Fibroblast of skin of scalp (primary cell): ENCODE measurements at places on chromosomes 5 and 9.

- DNase-seq = no peak
These were observed 48.9 kb downstream of the TENT4A start for GRCh38 chr5:6762116-6762515.

DNA sequence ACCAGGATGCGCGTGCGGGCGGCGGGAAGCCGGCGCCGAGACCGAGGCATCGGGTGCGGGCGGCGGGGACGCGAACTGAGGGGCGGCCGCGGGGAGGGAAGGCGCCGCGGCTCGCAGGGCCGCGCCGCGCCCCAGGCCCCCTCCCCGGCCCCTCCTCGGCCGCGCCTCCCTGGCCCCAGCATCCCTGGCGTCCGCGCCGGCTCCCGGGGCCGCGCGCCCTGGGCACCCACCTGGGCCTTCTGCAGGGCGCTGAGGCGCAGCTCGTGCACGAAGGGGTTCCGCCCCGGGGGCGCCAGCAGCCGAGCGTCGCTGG is 324 bp downstream of the LPCAT1 start:
- no peak for DNase-seq

GRCh38 chr9:4959031-4959430 is 26.0 kb upstream of the JAK2 start:
- DNase-seq = no peak

GRCh38 chr5:145681686-145682085 is 153.5 kb downstream of the PRELID2 start:
- DNase-seq = peak; percentile 77

DNA sequence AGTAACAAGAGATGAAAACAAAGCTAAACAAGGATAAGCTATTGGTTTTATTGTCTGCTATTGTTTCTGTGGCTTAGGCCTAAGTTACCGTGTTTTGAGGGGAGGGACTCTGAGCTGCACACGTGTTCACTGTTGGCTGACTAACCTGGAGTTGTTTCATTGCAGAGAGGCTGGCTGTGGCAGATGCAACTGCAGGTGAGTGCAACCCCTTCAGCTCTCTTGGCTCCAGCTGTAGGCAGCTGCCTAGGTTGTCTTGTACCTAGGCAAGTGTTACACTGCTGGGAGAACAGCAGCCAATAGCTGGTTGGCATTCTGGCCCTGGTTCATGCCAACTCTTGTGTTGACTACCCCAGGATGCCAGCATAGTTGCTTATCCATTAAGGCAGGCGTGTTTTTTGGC is 17.6 kb upstream of the MATR3 start:
- DNase-seq = no peak

GRCh38 chr5:125219710-125220109 is 473.3 kb upstream of the ZNF608 start:
- DNase-seq = no peak

DNA sequence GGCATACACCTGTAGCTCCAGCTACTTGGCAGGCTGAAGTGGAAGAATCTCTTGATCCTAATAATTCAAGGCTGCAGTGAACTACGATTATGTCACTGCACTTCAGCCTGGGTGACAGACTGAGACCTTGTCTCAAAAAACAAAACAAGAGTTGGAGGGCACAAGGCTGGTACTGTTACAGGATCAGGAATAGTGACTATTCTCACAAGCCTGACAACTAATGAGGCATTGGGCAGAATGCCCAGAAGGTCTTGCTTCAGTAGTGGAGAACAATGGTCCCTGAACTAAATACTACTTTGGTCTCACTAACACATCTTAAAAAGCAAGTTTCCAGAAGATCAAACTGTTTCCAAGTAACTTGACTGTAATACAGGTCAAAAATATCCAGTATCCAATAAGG is 182.9 kb upstream of the RFX3 start:
- DNase-seq = peak; percentile 21

GRCh38 chr5:154505567-154505966 is 27.5 kb upstream of the HAND1 start:
- DNase-seq = no peak

GRCh38 chr5:58439094-58439644 is 20.7 kb downstream of the PLK2 start:
- no peak for DNase-seq

DNA sequence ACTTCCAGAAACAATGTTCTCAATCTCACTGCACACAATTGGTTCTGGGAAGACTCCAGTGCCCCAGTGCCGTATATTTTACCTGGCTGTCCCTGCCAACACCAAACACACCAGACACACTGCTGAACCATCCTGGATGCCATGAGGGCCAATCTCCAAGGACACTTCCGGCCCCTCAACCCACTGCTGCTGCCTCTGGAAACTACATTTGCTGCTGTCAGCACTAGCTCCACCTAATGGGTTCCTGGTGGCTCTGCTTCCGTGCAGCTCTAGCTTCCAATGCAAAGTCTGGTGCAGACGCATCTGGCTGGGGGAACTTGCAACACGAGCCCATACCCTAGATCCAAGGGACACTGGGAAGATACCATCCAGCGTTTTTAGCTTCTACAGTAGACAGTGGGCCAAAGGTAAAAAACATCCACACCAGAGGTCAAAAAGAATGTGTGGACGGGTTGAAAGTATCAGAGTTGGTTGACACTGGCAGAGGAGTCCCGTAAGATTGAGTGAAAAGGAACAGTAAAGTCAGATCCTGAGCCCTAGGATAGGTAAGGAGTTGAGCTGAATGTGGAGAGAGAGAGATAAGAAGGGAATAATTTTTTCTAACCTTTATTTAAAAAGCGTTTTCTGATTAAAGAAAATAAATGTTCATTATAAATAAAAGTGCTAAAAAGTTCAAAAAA is 99.7 kb upstream of the KIF2A start:
- peak; percentile 6 for DNase-seq

- DNase-seq = no peak
These were observed 107.6 kb downstream of the GRIA1 start for GRCh38 chr5:153598099-153598498.

- DNase-seq = peak; percentile 96
These were observed 3.1 kb downstream of the IER5L start for GRCh38 chr9:129174724-129175514.

- no peak for DNase-seq
These were observed 7.2 kb downstream of the ANKHD1 start for GRCh38 chr5:140408750-140409241.

DNA sequence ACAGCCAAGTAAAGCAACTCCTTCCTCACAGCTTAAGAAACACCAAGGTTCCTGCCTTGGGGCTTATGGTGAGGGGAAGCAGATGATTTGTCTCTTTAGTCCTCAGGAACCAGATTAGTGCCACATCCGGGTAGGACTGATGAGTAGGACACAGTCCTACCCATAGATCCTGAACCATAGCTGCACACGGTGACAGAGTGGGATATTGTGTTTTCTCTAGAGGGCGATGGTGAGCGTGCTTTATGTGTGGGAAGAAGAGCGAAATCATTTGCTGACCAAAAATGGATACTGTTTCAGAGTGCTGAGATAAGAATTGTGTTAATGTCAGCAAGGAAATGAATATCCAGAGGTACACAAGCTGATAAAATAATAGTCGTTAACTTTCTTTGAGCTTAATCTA is 209.0 kb upstream of the FBXL7 start:
- DNase-seq = no peak

DNA sequence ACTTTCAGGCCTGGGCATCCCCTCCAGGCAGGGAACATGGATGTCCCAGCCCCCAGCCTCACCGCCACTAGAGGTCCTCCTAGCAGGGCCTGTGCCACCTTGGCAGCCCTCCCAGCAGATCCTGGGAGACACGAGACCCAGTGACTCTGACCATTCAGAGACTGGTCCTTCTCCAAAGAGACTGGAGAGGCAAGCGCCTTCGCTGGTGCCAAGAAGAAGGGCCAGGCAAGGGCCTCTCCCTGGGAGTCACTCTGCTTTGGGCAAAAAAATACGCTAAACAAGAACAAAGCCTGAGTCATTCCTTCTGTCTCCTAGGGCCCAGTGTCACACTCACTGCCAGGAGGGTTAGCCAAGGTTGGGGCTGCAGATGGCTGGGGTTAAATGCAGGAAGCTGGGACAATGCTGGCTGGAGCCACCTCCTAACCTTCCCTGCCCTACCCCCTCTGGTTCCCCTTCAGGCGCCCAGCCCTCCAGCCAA is 35.3 kb upstream of the SMIM23 start:
- DNase-seq = peak; percentile 13

GRCh38 chr5:123039673-123040072 is 3.1 kb upstream of the PPIC start:
- no peak for DNase-seq

- DNase-seq = no peak
These were observed 501.5 kb downstream of the DMAC1 start for GRCh38 chr9:7298123-7298522.

- peak; percentile 35 for DNase-seq
These were observed 89.6 kb downstream of the SPRY4 start for GRCh38 chr5:142235050-142235797.

DNA sequence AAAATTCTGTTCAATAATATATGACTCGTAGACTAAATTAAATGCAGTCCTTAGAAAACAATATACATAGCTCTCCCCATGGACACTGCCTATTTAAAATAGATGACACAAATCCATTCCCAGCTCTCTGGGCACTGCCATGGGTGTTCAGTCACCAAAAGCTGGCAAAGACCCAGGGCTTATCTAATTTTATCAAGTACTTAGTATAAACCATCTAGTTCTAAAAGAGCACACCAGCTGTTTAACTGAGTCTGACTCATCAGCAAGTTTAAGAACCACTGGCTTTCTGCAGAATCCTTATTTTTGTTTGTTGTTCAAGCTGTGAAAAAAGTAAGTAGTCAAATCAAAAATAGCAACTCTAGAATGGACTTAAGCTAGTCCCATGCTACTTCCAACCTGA is 107.6 kb downstream of the PLPP1 start:
- DNase-seq = peak; percentile 70

DNA sequence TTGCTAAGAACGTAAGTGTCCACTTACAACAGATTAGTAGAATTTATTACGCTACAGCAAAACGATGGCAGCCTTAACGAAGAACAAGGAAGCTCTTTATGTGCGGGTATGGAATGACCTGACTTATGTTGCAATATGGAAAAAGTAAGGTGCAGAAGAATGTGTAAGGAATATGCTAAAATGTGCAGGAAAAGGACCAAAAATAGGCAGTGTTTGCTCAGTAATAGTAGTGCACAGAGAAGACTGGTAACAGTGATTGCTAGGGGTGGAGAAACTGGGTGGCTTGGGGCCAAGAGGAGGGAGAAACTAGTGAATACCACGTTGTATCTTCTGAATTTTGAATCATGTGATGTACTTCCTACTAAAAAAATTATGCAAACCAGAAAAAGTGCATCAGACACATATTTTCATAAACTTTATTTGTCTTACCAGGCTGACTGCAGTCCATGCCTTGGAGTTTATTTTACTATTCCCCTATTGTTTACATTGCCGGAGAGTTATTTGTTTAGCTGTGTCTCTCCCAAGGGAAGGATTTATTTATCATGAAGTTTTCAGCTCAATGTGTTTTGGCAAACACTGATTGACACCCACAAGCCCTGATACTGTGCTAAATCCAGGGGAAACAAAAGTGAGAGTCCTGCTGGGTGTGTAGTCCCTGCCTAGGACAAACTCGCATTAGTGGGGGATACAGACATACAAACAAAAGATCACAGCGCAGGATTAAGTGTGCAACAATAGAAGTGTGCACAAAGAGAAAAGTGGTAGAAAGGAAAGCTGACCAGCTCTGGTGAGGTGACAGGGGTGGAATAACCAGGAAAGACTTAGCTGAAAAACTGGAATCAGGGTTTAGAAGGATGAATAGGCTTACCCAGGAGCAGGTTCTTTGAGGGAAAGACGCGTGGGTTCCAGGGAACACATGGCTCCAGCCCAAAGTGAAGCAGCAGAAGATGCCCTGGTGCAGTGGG is 34.0 kb upstream of the ZNF484 start:
- DNase-seq = no peak

DNA sequence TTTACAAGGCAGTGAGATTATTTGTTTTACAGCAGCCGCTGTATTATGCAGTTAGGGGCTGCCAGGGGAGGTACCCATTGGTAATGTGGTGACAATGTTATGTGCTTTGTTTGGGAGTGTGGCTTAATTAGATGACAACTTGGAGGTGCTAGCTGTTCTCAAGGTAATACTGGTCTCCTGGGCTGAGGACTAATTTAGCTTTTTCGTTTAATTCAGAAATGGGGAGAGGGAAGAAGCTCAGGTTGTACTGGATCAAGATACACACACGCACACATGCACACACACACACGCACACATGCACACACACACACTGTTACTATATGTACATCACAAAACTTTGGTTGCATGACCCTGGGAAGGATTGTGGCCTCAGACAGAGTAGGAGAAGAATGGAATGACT is 37.9 kb downstream of the CFAP77 start:
- DNase-seq = no peak

DNA sequence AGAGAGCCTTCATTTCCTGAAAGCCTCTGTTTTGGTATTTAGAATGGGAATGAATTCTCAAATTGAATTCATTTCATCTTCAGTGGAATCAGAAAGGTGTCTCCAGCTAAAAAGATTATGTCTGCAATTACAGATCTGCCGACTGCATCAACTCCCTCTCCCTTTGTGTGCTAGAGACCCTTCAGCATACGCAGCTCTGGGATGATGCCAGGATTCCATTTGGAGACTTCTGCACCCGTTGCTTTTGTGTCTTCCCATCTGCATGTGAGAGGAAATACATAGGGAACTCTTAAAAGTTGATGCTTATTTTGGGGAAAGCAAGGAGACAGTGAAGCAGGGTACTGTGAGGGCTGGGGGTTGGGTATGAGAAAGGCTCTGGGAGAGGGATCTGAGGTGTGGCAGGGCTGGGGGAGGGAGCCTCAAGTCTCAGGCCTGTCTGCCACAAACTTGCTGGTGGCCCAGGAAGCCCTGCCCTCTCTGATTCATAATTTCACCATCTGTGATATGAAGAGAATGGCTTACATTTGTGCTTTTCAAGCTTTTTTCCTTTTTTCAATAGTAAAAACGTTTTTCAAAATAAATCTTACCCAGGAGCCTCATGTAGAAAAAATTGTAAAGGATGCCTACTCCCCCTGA is 89.7 kb upstream of the SAP30L start:
- DNase-seq = peak; percentile 83

GRCh38 chr5:109307951-109308350 is 101.8 kb downstream of the PJA2 start:
- DNase-seq = no peak
